ENCODE measurements at places on chromosomes 2 and 18.

GRCh38 chr2:225097035-225097434 lies 54.8 kb upstream of the DOCK10 start:
- DNase-seq, result no peak

DNA sequence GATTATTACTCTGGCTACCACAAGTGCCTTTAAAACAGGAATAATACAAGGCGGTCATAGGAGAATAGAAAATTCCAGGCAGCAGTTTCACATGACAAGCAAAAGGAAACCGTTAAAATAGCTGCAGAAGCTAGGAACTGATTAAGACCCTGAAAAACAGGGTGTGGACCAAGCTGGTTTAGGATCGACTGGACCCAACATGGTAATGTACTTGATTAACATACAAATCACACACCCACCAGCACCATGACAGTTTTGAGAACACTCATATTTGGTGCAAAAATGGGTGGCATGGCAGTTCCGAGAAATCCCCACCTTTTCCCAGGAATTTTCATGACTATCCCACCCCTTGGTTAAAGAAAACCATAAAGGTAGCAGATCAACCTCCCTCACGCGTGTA lies 51.9 kb upstream of the TMEM163 start:
- DNase-seq, result no peak

DNA sequence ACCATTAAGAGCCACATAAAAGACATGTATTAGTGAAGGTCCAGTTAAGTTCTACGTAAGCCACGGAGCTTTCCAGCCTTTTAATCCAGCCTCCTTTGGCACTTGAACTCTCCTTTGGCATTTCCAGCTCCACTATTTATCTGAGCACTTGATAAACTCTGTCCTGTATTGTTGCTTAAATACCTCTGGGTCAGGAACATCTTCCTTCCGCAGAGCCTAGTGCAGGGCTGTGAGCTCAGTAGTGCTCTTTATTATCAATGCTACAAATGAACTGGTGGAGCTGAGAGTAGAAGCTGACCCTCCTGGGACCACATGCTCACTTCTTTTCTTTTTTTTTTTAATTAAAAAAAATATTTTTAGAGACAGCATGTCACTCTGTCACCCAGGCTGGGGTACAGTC lies 4.9 kb downstream of the STPG4 start:
- no peak for DNase-seq

DNA sequence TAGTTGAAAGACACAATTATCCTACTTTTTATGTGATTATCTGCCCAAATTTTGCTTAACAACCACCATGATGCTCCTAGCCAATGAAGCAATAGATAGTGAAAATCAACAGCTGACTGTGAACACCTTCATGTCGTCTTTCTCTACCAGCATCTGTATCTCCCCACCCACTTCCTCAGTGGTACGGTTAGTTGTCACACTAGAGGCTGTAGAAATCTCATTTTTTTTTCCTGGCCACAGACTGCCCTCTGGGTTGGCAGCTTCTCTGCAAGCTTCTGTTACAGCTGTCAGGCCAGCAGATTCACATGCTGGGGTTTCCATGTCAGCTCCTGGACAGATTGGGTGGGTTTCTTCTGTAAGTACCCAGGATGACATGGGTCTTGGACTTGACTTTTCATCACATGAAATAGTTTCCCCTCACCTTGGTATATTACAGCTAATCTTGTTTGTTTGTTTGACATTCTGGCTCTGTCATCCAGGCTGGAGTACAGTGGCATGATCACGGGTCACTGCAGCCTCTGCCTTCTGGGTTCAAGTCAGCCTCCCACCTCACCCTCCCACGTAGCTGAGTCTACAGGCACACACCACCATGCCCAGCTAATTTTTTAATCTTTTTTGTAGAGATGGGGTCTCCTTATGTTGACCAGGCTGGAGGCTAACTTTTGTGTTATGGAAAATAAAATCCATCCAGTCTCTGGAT lies 24.3 kb downstream of the STAT4 start:
- DNase-seq, result no peak

- no peak for DNase-seq
These were observed 536.6 kb downstream of the LRRTM4 start for GRCh38 chr2:76985387-76986136.

DNA sequence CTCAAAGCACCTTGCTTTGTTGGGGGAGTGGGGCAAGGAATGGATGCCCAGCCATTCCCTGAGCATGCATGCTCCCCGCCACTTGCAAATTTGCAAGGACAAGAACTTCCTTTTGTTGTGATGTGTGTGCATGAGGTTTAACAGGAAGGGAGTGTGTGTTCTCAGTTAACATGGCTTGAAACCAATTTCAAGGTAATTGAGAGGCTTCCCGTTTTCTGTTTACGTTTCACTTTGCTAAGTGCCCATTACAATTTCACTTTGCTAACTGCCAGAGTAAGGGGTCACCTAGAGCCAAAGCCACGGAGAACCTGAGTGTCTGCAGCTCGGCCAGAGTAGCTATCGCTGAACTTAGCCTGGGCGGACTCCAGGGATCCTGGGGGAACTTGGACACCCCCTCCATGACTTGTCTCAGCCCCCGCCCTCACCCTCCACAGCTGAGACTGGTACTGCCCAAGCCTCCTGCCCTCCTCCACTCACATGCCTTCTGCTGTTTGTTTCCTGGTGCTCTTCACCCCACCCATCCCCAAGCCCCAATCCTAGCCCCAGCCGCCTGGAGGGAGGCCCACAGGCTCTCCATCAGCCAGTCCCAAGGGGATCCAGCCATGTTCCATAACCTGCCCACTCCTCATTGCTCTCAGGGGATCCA lies 53.6 kb upstream of the LAPTM4A start:
- DNase-seq, result no peak

GRCh38 chr2:29051730-29052129 lies 22.6 kb downstream of the PCARE start:
- no peak for DNase-seq

- no peak for DNase-seq
These were observed 59.5 kb downstream of the MFSD6 start for GRCh38 chr2:190467575-190468083.

DNA sequence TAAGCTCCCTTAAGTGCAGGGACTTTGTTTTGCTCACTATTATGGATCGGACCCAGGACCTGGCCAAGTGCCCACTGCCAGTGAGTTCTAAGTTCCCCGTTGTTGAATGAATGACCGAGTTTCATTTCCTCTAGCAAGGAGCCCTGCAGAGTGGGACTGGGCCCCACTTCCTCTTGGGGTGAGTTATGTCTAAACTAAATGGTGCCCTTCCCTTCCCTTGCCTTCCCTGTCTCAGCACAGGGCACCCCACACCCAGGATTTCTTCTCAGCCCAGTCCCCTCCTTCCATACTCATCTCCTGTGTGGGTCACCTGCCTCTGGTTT lies 195.3 kb upstream of the HS6ST1 start:
- DNase-seq, result no peak

- no peak for DNase-seq
These were observed 264.5 kb downstream of the GPD2 start for GRCh38 chr2:156700681-156701080.

DNA sequence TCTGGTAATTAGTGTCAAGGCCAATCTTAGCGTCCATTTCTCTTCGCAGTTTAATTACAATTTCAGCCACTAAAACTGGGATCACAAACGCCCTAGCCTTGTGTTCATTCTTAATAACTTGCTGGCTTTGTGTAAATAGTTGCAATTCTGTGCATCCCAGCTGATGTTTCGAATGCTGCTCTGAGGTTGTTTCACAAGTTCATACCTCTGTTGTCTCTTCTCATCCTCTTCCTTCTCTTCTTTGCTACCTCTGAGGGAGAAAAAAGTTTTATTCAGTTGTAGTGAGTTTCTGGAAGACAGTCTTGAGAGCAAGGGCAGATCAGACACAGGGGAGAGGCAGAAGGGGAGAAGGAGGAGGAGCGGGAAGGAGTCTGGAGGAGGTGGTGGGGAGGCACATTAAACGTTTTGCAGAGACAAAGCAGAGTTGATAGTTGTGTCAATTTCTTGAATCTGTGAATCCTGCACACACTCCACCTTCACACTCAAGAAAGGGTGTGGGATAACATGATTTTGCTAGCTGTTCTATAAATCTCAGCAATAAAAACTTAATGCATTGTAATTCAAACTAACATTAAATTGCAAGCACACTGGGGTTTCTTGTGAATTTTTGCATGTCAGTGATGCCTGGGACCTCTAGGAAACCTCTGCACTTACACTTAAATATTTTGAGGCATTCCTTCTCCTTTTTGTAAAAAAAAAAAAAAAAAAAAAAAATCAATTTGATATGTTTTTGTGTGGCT lies 6.8 kb downstream of the MEIS1 start:
- no peak for DNase-seq

DNA sequence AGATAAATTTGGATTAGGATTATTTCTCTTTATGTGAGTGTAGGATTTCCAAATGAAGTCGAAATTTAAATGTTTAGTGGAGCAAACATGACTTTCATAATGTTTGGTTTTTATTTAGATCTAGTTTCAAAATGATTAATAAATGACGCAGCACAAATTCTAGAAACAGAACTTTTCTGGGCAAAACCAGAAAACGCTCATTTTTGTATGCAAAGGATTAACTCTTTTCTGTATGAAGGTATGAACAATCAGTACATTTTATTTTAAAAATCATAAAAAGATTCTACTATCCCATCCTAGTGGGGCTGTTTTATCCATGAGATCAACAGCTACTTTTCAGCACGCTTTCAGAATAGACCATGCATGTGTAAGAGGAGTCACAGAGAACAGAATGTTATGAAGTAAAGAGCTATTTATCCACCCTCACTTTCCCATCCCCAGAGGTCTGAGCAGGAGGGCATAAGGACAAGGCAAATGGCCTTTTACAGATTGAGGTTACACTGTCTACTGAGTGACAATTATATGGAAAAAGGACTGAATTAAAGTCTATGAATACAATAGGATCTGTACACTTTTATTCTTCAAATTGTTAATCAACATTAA lies 270.8 kb downstream of the ZEB2 start:
- no peak for DNase-seq

DNA sequence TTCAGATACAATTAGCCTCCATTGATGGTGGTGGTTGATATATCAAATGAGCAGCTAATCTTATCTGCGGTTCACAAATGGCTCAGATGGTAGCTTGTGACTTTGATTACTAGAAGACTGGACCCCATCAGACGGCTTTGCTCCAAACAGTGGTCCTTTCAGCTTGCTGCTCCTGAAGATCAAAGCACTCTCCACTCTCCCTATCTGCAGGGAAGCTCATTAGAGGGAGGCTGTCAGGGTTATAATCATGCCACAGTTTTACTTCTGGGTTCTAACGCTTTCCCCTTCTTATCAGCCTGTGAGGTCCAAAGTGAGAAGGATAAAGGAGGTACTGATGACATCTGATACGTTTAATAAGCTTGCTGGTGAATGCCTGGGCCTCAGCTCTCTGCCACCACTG lies 247.1 kb upstream of the NT5C1B start:
- no peak for DNase-seq

DNA sequence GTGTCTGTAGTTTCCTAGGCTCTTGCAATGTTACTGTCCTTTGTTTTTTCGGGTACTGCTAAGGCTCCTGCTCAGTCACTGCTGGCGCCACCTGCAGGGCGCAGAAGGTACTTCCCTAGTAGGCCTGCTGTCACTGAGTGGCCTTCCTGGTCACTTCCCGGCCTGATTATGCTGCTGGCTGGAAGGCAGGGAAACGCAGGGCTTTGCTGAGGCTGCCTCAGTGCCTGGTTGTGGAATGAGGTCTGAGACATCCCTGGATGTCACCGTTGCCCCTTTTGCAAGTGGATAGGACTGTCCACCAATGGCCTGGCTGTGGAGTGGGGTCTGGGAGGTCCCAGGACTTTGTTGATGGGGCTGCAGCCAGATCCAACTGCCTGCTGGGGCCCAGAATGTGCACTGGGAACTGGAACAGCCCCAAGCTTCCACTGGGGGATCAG lies 13.1 kb downstream of the DAW1 start:
- DNase-seq, result no peak

GRCh38 chr2:44929159-44929734 lies 12.3 kb upstream of the SIX3 start:
- no peak for DNase-seq

DNA sequence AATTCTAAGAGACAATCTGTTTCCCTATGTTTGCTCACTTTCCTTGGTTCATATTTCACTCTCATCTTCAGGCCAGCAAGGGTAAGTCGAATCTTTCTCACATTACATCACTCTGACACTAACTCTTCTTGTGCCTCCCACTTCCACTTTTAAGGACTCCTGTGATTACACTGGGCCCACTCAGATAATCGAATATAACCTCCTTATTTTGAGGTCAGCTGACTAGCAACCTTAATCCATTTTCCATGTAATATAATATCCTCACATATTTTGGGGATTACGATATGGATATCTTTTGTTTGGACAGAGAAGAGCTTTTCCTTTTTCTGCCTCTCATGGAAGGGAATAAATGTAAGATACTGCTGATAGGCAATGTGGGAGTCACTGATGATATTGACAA lies 2015.7 kb upstream of the LRRTM1 start:
- DNase-seq, result no peak

- no peak for DNase-seq
These were observed 90.9 kb upstream of the SMAD7 start for GRCh38 chr18:49041435-49042245.

GRCh38 chr2:95052804-95053479 lies 27.4 kb downstream of the MAL start:
- no peak for DNase-seq

DNA sequence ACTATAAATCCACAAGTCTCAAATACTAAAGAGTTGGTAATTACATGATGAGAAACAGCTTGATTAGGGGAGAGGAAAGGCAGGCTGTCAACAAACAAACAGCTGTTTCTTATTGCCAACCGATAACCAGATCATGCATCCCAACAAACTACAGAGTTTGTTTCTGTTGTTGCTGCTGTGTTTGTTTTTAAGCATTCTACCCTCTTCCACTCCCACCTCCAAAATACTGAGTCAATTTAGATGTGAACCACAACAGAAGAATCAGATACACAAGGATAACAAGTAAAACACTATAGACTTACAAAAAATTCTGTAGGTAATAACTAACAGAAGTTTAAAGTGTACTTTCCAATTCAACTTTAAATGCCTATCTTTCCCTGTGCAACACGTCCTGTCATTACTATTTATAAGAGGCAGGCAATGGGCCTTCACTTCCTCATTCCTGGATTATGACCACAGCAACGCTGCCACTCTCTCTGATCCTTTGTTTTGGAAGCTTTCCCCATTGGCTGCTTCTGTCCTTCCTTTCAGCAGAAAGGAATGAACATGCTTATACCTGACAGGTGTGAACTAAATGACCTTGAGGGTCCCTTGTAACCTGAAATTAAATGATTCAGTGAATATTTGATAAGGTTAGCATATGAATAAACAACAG lies 152.0 kb downstream of the SRBD1 start:
- no peak for DNase-seq

DNA sequence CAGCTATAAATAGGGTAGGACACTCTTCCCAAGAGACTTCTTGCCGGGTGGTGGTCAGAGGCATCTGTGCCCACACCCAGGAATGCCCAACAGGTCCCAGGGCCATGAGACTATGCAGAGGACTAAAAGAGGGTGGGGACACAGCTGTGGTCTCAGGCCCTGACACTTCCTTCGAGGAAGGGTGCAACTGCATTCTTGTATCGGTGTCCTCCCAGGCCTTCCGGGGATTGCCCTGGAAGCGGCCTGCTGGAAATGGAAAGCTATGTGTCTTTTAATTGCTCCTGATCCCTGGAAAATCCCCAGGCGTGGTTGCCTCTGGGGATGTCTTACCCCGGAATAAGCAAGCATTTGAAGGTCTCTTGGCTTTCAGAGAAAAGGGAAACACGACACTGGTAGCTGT lies 176.7 kb downstream of the SOX11 start:
- no peak for DNase-seq
